ENCODE measurements at places on chromosomes 13 and 19.

DNA sequence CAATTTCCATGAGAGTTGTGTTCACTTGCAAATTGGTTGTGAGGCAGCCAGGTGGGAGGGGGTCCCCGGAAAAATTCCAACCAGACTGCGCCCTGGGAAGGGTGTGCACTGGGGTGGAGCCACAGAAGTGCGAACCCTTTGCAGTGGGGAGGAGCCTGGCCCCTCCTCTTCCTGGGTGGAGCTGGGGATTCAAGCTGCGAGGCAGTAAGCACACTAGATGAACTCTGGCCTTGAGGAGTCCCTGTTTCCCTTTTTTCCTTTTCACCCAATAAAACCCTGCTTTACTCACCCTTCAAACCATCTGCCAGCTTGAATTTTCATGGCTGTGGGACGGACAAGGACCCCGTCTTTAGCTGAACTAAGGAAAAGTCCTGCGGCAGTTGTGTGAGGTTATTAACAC lies 31.0 kb upstream of the MBNL2 start:
- DNase-seq: no peak

- DNase-seq: no peak
These were observed 670.5 kb upstream of the ARGLU1 start for GRCh38 chr13:107238262-107238981.

- DNase-seq: no peak
These were observed 92.6 kb downstream of the ZNF486 start for GRCh38 chr19:20259615-20260014.

DNA sequence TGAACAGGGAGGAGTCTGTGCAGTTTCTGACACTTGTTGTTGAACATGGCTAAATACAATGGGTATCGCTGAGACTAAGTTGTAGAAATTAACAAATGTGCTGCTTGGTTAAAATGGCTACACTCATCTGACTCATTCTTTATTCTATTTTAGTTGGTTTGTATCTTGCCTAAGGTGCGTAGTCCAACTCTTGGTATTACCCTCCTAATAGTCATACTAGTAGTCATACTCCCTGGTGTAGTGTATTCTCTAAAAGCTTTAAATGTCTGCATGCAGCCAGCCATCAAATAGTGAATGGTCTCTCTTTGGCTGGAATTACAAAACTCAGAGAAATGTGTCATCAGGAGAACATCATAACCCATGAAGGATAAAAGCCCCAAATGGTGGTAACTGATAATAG lies 16.1 kb downstream of the CEACAM6 start:
- DNase-seq: no peak

DNA sequence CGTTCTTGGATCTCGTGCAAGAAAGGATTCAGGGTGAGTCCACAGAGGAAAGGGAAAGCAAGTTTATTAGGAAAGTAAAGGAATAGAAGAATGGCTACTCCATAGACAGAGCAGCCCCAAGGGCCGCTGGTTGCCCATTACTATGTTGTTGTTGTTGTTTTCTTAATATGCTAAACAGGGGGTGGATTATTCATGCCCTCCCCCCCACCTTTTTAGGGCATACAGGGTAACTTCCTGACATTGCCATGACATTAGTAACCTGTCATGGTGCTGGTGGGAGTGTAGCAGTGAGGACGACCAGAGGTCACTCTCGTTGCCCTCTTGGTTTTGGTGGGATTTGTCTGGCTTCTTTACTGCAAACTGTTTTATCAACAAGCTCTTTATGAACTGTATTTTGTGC lies 29.1 kb upstream of the PCDH9 start:
- no peak for DNase-seq

- DNase-seq: no peak
These were observed 136.3 kb downstream of the DCT start for GRCh38 chr13:94343243-94343585.

- no peak for DNase-seq
These were observed 560.1 kb downstream of the DIAPH3 start for GRCh38 chr13:59603646-59604045.

- DNase-seq: no peak
These were observed 232.2 kb downstream of the GGACT start for GRCh38 chr13:100356426-100356825.
